ENCODE measurements at places on chromosomes 11 and 22.

GRCh38 chr11:18776324-18776723 is 15.3 kb downstream of the PTPN5 start:
- DNase-seq = no peak

DNA sequence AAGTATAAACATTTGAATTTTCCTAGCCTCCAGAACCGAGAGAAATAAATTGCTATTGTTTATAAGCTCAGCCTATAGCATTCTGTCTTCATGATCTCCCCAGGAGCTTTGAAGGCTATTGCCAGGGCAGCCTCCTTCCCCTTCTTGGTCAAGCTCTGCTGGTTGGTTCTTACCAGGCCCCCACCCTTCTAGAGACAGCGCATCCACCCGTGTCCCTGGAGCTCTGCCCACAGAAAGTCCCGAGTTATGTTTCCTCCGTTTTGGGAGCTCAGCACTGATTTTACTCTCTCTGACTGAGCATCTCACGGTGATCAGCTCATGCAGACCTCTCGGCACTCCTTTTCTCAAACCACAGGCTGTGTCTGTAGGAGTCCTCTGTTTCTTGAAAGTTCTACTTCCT is 123.8 kb upstream of the SORL1-AS1 start:
- DNase-seq = no peak

DNA sequence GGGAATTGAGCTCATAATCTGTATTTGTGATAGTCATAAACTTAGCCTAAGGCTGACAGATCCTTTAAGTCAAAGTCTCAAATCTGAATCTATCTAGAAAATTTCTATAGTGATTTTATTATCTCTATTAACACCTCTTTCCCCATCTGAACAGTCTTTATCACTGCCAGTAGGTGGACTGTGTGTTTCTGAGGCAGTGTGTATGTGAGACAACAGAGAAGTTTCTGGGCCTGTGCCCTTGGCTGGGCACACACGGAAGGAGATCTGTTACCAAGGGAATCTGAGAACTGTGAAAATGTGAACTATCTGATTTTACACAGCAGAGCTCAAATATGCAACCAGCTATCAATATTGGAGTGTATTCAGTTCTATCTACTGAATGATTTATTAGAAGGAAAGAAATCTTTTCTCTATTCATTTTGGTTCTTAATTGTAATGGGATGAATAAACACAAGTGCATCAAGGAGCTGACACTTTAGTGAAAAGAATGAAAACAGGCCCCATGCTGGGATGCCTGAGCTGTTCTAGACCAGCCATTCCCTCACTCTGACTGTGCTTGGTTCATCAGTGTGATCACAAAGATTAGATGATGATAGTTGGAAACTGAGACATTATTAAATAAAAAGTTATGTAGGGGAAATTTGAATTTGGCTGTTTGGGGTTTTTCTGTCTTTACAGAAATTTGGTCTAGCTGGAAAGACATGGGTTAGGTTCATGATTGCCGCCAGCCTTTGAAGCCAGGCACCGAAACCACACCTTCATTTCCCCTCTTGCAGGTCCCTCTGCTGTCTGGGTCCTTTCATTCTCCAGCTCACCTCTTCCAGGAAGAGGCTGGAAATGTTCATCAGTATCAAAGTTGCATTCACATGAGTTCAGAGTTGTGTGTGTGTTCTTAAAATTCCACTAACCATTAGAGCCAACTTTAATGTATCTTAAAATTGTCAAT is 68.1 kb downstream of the LIF start:
- peak; percentile 63 for DNase-seq

DNA sequence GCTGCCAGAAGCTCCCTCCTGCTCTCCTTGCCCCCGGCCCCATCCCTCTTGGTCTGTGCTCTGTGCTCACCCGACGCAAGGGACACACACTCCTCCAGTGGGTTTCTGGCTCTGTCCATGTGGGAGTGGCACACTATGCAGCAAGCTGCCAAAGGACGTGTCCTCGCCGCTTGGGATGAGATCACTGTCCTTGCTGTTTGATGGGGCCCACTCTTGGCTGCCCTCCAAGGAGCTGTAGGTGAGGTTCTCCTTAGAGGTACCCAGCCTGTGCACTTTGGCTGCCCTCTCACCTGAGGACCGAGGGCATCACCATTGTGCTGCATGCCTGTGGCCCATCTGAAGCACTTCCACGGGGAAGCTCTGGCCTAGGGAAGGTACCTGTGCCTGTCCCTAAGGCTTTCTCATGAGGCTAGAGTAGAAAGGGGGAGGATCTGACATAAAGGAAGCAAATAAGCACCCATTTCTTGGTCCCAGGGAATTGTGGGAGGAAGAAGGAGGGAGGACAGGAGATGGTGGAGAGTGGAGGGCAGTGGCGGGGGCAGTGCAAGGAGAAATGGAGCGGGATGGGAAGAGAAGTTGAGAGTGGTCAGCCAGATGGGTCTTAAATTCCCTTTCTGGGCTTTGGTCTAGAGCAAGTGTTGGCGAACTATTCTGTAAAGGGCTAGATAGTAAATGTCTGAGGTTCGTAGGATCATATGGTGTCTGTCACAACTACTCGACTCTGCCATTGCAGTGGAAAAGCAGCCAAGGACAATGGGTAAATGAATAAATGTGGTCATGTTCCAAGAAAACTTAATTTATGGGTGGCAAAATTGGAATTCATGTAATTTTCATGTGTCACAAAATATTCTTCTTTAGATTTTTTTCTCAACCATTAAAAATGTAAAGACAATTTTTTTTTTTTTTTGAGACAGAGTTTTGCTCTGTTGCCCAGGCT is 47.0 kb upstream of the AMPD3 start:
- DNase-seq = no peak

DNA sequence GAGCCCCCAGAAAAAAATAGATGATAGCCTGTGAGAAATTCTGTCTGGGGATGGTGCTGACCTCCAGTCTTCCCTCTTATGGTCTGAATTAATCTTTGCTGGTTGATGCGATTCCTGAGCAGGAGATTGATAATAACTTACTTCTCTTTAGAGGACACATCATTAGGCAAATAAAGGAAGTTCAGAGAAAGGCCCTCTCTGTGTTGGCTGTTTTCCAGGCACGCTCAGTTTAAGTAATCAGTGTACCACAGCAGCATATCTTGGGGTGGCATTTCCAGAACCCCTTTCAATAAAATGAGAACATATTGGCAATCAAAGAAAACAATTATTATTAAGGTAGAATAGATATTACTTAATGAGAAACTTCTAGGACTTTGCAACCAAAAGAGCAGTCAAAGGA is 1129.3 kb upstream of the RAG2 start:
- DNase-seq = no peak

GRCh38 chr11:94139416-94139815 is 10.8 kb downstream of the PANX1 start:
- no peak for DNase-seq
